ENCODE measurements at places on chromosomes 7 and 10.

GRCh38 chr7:158422196-158422886 is 165.3 kb downstream of the PTPRN2 start:
- no peak for DNase-seq

- no peak for DNase-seq
Observed at GRCh38 chr7:111803015-111803758, 240.9 kb upstream of the IMMP2L start.

GRCh38 chr7:100127866-100128636 is 1.3 kb downstream of the MBLAC1 start:
- peak; percentile 35 for DNase-seq

- no peak for DNase-seq
Observed at GRCh38 chr7:18019555-18019954, 8.1 kb downstream of the PRPS1L1 start.

DNA sequence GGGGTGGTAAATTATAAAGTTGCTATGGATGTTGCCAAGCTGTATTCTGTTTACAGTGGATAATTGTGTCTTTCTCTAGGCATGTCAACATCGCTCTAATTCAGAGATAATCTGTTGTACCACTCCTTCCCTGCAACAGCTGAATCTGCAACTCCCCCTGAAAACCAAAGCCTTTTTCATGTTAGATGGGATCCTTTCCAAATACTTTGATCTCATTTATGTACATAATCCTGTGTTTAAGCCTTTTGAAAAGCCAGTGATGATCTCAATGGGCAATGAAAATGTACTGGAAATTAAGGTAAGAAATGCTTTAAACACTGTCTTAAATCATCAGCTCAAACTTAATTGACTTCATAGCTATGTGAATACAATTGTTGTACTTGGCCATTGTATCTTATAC is 91.0 kb downstream of the MET start:
- no peak for DNase-seq

DNA sequence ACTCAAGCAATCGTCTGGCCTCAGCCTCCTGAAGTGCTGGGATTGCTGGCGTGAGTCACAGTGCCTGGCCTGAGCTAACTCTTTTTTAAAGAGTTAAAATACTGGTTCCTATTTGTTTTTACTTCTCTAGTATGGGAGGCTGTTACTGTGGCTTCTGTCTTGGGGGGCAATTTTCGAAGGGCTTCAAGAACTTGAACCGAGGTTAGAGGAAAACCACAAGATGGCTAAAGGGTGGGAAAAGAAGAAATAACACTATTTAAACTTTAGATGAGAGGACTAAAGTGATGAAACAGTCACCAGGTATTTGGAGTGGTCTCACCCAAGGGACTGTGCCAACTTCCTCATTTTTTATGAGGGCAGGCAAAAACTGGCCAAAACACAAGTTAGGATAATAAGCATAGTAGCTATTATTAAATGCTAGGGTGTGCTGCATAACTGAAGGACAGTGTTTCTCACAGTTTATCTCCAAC is 17.8 kb downstream of the MET start:
- DNase-seq: no peak

- DNase-seq: peak; percentile 54
Observed at GRCh38 chr10:79069325-79070080, 737 bp downstream of the ZMIZ1 start.

GRCh38 chr10:69455006-69455763 is 3.9 kb downstream of the TSPAN15 start:
- DNase-seq: no peak

DNA sequence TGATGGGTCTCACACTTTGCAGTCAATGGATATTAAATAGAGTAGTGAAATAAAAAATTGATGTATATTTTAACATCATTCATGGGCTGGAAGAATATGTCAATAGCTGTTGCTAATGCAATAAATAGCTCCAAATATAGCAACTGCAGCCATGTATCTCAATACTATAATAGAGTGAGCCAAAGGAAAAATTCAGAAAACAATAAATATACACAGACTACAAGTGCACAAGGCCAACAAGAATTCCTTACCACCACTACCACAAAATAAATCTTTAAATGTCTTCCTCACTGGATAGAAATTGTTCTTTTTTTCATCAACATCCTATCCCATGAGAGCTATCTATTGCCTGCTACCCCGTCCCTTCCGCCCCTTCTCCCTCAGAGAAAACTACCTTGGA is 113.1 kb upstream of the TRIM24 start:
- no peak for DNase-seq

DNA sequence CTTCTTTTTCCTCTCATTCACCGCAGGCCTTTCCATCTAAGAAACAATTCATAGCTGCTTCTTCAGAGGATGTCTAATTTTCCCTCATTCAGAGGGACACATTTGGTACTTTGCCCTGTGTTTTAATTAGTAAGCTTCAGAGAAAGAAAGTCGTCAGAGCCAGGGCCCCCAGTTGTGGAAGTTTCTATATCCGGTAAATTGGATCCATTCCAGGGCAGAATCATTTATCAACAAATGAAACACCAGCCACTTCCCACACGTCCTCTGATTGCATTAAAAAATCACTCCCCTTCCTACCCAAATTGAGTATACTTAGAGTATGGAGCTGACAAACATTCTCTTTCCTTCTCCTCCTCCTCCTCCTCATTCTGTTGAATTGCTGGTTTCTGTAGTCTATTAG is 205.8 kb upstream of the HDAC9 start:
- no peak for DNase-seq

- no peak for DNase-seq
Observed at GRCh38 chr10:3654496-3654895, 130.5 kb downstream of the KLF6 start.

GRCh38 chr7:39161903-39162302 is 184.2 kb downstream of the POU6F2 start:
- DNase-seq: no peak

GRCh38 chr7:75743455-75743859 is 4.7 kb upstream of the HIP1 start:
- DNase-seq: no peak

- no peak for DNase-seq
Observed at GRCh38 chr10:122503012-122503411, 41.7 kb downstream of the HTRA1 start.

GRCh38 chr10:47301833-47302232 is 1.8 kb downstream of the GDF10 start:
- no peak for DNase-seq

DNA sequence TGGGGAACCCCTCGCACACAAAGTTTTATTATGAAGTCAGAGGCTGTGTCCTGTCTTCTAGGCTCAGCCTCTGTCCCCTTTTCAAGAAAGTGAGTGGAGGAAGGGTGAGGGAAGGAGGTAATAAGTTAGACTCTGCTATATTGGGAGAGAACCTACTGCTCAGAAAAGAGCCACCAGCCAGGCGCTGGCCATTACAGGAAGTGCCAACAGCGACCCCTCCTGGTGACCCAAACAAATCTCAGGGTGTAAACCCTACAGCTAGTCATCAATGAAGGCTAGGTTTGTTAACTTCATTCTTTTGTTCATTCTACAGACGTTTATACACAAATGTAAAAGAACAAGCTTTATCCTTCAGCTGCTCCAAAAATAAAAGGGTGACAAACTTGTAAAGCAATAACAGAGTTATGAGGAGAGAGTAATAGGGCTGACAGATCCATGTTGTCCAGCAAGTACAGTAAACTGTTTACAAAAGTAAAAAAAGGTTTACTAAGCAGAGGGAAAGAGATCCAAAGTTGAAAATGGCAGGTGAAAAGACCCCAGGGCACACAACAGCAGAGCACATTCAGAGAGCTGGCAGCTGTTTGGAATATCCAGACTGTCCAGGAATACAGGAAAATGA is 82.7 kb downstream of the FAM204A start:
- no peak for DNase-seq

DNA sequence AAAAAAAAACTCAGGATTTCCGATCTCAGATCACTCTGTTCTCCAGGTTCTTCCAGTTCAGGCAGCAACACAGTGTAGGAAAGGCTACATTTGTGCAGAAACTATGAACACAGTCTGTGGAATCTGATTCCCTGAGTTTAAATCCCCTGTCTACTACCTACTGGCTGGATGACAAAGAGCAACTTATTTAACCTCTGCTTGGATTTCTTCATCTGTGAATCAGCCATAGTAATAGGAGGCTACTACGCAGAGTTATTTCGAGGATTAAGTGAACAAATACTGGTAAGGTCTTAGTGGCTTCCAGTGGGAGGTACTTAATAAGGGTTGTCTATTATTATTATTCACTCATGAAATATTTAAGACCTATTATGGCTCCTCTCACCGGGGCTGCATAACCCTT is 44.3 kb upstream of the PDCD4 start:
- no peak for DNase-seq

DNA sequence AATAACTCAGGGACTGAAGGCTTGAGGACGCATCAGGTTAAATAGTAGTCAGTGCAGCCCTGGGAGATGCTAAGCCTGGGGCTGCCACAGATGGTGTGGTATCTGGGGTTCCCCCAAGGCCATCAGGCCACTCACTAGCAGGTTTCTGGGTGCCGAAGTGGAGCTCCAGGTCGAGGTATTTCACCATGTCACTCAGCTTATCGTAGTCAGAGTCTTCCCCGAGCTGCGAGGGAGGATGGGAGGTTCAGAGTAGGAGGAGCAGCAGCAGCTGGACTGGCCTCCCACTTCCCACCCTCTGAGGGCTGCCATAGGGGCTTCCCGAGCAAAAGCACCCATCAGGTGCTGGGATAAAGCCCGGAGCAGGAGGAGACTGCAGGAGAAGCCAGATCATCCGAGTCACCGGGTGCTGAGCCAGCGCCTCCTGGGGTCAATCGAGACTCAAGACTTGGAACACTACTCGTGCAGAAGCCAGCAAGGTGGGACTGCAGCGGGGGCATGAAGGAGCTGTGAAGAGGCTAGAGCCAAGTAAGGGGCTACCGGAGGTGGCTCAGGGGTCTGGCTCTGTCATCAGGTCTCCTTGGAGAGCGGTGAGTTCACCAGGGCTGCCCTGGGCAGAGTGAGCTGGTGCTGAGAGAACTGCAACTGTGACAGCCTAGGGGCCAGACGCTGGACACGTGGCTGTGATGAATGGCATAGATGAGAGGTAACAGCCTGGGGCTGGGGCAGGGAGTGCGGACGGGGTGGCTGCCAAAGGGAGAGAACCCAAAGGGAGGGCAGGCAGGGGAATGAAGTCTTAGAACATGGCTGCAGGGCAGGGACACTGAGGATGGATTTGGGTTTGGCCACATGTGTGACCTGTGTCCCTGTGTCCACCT is 45.3 kb downstream of the GRID2IP start:
- no peak for DNase-seq

Data from uterus (tissue), 4 donors.